ENCODE measurements at places on chromosomes 3 and 15.

DNA sequence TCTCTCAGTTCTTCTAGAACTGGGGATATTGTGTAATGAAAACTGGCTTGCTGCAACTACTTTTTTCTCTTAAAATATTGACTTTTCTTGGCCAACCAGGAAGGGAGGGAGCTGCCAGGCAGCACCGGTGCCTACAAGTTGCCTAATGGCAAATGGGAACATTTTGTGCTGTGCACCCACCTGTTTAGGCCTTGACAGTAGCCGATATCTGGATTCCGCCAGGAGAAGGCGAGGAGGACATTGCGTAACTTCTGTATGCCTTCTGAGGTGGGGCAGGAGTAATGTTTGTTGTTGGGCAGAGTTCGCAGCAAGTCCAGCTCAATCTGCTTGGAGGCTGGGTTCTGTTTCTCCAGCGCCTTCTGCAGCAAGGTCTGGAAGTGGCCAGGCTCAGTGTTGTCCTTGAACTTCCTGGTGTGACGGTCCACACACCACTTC, 64.9 kb downstream of the TBC1D2B start:
- no peak for DNase-seq

DNA sequence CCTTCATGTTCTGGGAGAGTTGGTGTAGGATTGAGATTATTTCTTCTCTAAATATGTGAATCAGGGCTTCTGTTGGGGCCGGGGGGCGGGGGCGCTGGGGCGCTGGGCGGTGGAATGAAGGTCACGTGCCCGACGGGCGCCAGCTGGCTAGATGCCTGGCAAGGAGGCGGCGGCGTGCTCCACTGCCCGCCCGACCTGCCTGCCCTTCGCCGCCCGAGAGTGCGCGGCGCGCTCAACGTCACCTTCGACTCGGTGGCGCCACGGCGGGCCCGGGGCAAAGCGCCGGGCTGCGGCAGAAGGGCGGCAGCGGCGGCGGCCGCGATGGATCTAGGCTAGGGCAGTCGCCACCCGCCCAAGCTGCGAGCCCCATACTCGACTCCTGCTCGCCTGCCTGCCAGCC, 47.0 kb upstream of the LHFPL4 start:
- peak; percentile 46 for DNase-seq

GRCh38 chr3:64873400-64873799, 185.6 kb upstream of the ADAMTS9 start:
- no peak for DNase-seq

- DNase-seq, result no peak
Measured at GRCh38 chr3:193620650-193621049, 27.6 kb downstream of the OPA1 start.

- no peak for DNase-seq
Measured at GRCh38 chr3:7682822-7683229, 818.8 kb upstream of the LMCD1 start.

- DNase-seq, result no peak
Measured at GRCh38 chr15:79602731-79603130, 170.6 kb downstream of the MINAR1 start.

DNA sequence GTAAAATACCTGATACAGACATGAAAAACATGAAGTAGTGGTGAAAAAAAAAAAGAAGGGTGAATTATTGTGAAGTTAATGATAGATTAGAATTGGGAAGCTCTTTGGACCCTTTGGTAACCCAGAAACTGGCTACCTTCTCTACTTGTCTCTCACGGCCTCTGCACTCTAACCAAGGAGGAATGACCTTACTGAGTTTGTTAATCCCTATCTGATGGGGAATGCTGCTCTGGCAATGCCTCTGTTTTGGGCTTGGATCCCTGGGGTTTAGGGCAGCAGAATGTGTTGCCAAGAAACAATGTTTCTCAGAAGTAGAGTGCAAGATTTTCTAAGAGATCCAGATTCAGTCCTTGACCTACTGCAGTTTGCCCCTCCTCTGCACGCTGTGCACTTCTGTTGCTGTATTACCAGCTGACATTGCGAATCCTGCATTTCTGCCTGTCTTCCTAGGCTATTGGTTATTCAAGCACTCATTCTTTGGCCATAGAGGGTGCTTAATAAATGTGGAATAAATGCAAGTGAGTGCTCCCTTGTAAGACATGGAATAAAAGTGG, 49.2 kb upstream of the MAP3K13 start:
- no peak for DNase-seq

DNA sequence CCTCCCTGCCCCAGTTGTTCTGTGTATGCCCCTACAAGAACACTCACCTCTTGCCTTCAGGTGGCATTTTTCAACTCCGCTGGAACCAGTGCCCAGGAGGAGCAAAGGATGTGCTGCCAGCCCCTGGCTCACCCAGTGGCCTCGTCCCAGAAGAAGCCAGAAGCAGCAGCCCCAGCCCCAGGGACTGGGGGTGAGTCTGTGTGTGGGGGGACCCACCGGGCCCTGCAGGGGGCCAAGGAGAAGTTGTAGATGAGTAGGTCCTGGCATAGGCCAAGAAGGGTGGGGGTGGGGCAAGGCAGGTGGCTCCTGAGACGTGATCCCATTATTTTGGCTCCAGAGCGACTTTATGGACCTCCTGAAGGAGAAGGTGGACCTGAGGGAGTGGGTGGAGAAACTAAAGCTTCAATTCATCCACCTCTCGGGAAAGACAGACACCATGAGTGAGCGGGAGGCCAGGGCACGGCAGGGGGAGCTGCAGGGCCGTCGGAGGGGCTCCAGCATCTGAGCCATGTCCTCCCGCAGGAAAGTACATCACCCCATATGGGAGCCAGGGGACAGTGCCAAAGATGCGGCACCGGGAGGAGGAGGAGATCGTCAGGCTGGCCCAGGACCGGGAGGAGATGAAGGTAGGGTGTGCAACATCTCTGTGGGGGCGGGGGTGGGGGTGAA, 29.3 kb downstream of the NGRN start:
- DNase-seq, result peak; percentile 54

DNA sequence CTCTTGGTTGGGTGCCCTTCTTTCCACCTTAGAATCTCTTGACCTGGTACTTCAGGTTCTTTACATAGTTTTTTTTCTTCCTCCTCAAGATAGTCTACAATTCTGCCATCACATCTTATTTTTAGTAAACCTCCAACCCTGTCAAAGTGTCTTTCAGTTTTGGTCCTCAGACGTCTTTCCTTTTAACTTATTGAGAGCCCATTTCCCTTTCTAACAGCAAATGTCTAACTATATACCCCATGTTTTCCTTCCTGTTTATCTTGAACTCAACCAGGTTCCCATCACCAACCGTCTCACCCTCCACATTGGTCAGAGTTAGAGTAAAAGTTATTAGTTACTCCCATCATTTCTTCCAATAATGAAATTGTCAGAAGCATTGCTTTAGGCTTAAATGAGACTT, 10.4 kb downstream of the KBTBD12 start:
- no peak for DNase-seq

- no peak for DNase-seq
Measured at GRCh38 chr15:50500352-50500751, 46.1 kb downstream of the USP50 start.

- no peak for DNase-seq
Measured at GRCh38 chr15:73882761-73883419, 9.5 kb downstream of the TBC1D21 start.

GRCh38 chr3:52650439-52650838, 35.3 kb downstream of the PBRM1 start:
- DNase-seq, result no peak

DNA sequence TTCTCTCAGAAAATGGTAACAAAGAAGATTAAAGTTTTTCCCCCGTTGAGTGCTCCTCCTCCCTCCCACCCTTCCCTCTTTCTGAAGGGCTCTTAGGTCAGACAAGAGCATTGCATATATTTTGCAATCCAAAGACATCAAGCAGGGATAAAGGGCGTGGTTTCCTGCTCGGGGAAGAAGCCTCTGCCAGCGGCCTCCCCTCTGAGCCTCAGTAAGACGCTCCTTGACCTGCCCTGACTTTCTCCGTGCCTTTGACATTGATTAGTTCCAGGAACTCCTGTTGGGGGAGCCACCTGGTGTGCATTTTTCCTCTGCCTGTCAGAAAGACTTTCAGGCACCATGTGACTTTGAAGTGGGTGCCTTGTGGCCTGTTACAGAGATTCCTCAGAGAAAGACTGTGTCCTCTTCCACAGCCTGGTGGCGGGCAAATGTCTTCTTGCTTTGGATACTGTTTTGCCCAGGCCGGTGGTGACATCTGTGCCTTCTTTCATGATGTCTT, 87.2 kb upstream of the TBL1XR1 start:
- peak; percentile 49 for DNase-seq

DNA sequence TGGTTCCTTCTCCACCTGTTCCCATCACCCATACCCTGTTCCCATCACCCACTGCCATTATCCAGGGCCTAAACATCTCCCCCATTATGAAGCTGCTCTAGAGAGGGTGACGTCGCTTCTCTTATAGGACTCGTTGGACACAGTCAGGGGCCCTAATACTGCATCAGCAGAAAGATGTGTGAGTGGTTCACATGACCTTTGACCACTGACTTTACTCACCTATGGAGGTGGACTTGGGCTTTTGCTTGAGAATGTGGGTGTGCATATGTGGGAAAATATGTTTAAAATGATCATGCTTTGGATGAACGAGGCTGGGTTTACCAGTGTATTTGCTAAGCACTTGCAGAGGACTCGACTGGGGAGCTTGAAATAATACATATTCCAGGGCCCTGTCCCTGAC, 26.8 kb downstream of the RBP2 start:
- no peak for DNase-seq

DNA sequence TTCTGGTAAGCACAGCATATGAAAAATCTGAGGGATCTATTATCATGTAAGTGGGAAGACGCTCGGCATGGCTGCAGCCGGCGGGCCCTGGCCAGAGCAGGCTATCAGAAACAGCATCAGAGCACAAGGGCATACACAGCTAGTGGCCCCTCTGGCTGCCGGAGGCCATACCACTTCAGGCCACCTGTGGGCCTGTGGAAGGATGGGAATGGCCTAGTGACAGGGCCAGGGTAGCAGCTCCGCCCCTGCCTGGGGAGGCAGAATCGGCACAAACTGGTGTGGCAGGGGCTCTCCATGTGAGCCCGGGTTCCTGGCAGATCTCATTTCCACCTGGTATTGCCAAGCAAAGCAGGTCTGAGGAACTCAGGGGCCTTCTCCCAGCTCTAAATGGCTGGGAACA, 46.4 kb downstream of the SH3BP5 start:
- no peak for DNase-seq

Measured in NCI-H345 (cell line).